ENCODE measurements at places on chromosomes 5 and 9. TPM values are rescaled to one million over a fixed set of nuclear protein-coding genes. Genes with fewer than 3 reads are reported as not detected.

The ORM2 gene
- 1.6 TPM for total RNA-seq

- DNase-seq, result no peak
Measured at GRCh38 chr9:137666513-137666822, 47.7 kb downstream of the EHMT1 start.

DNA sequence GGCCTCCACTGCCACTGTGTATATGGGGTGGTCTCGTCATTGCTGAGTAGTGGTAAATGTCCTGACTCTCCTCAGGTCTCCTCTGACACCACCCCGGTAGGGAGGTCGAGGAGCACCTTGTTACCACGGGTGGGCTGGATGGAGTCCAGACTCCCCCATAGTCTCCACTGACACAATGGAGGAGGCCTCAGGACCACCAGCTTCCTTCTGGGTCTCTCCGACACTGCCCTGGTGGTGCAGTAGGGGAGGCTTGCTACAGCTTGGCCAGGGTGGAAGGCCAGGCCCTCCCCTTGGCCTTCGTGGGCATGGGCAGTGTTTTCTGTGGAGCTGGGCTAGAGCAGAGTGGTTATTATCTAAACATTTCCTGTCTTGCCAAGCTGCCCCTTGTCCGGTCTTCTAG, 15.4 kb upstream of the SH3PXD2B start:
- DNase-seq, result no peak

DNA sequence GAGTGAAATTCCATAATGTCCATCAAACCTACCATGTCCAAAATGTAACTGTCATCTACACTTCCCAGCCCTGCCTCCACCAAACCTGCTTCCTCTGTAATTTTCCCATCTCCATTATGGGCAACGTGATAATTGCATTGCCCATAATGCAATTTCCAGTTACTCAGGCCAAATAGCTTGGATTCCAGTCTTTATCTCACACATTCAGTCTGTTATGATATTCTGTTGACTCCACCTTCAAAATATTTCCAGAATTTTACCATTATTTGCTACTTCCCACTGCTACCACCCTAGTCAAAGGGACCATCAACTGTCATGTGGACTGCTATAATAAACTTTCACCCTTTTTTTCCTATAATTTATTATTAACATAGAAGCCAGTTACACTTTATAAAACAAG, 256.0 kb downstream of the CWC27 start:
- no peak for DNase-seq

GRCh38 chr5:132595624-132596023, 38.8 kb downstream of the RAD50 start:
- no peak for DNase-seq

GRCh38 chr5:123756318-123756665, 244.3 kb downstream of the CSNK1G3 start:
- no peak for DNase-seq

GRCh38 chr9:24459953-24460352, 85.7 kb downstream of the IZUMO3 start:
- no peak for DNase-seq

- no peak for DNase-seq
Measured at GRCh38 chr9:107228496-107229039, 54.5 kb upstream of the RAD23B start.
